ENCODE measurements at places on chromosomes 5 and 9.

DNA sequence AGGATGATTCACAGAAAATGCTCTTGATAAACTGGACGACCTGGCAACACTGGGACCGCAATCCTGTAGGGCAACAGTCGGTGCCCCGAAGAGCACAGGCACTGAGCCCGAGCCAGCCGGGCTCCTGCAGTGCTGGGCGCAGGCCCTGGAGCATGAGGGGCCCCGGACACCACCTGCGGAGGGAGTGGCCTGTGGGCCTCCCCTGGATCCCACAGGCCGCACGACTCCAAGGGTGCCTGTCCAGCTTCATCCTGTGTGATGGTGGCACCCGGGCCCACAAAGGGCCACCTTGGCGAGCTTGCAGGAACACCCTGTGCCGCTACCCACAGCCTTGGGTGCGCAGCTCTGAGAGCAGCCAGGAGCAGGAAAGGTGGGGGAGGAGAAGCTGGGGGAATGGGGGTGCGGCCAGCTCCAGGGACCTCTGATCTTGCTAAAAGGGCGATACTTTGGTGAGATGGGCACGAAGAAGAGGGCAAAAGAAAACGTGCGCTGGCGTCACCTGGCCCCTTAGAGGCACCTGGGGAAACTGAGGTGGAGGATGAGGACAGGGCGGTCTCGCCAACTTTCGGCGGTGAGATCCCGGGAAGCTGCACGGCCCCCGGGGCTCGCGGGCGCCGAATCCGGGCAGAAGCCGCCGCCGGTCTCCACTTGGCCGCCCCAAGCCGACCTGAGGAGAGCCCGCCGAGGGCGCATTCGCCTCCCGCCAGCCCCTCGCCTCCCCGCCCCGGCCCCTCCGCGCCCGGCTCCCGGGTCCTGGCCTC, 722 bp downstream of the TBC1D9B start:
- no peak for DNase-seq

- no peak for DNase-seq
Measured at GRCh38 chr9:130209422-130209821, 37.2 kb downstream of the NCS1 start.

- DNase-seq = no peak
Measured at GRCh38 chr5:173233347-173234128, 1.5 kb downstream of the NKX2-5 start.

DNA sequence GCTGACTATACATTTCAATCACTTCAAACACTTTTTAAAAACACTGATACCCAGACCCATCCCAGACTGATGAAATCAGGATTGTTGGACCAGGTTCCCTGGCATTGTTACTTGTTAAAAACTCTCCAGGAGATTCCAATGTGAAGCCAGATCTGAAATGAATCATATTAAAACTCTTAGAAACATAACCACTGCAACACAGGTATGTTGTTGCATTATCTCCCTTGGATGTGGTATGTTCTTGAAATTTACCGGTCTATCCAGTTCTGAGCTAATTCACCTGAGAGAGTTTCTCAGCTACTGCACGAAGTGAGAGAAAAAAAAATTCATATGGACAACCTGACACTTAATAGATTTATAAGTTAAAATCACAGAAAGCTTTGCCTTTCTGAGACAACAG, 21.8 kb downstream of the MEF2C start:
- DNase-seq = no peak

DNA sequence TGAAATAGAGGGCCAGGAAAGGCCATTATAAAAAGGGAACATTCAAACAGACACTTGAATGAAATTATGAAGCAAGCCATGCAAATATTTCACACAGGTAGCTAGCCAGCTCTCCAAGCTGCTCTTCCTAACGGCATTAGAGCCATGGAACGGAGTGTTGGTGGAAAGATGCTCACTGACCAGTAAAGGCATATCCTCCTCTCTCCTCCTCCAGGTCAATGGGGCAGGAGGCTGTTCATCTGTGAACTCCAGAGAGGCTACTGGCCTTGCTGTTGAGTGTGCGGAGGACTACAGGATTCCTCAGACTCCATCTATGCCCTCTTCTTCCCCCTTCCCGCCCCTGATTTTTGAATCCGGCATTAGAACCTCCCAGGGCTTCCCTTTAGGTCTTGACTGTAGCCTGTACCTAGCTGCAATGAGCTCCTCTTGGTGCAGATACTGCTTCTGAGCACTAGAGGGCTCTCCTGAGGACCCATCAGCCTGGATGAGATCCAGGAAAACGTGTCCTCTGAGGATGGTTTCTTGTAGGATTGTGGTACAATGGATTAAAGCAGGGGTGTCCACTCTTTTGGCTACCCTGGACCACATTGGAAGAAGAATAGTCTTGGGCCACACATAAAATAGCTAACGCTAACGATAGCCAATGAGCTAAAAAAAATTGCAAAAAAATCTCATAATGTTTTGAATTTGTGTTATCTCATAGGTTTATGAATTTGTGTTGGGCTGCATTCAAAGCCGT, 162.2 kb downstream of the SREK1 start:
- no peak for DNase-seq

DNA sequence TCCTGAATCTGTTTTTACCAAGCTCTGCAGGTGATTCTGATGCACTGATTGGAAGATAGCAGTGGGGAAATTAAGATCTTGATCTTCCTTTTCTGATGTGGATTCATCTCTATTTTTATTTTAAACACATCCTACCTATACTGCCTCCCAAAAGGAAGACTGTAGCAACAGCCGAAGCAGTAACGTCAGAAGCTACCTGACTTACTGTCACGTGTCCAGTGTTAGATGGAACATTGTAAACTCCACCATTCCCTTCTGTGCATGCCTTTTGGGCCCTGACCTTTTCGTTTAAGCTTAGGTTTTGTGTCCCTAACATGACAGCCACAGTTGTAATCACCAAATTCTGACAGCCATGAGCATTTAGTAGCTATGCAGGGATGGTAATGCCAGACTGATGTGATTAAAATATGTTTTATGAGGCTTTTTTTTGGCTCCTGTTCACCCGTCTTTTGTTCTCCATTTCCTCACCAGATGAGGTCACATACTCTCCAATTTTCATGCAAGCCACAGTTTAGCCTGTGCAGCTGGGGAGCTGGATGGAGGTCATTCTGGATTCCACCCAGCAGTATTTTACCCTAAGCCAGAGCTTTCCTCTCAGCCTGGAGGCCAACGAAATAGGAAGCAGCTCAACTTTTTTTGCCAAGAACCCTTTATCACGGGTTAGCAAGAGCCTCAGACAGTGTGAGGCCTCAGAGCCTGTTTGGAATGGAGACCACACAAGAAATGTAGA, 15.6 kb upstream of the FOXD1 start:
- DNase-seq = no peak

- DNase-seq = no peak
Measured at GRCh38 chr9:135215571-135216161, 128.2 kb downstream of the OLFM1 start.

DNA sequence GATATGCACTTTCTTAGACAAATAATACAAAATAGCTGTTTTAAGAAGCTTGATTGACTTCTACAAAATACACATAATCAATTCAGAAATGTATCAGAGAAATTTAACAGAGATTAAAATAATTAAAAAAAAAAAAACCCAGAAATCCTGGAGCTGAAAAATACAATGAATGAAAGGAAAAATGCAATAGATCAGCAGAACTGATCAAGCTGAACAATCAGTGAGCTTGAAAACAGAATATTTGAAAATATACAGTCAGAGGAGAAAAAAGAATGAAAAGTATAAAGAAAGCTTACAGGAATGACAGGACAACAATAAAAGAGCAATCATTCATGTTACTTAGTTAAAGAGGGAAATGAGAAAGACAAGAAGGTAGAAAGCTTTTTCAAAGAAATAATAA, 41.7 kb upstream of the IL33 start:
- DNase-seq = no peak

DNA sequence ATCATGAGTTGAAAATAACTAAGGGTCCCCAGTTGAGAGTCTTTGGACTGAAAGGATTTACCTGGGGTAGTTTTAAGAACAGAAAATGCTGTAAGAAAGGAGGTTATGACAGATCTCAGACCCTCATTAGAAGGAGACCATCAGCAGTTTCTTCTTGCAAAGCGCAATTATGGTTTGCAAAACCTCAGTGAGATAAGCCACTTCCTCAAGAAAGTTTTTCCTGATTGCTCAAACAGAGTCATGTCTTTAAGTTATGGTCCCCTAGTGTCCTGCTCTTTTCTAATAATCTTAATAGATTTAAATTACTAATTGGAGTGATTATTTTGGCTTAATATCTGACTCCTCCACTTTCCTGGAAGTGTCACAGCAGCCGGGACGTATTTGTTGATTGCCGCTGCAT, 293.2 kb upstream of the KLF4 start:
- DNase-seq = no peak

GRCh38 chr5:12566441-12566840, 662.2 kb upstream of the CTNND2 start:
- DNase-seq = no peak

GRCh38 chr5:16884595-16884994, 51.5 kb downstream of the MYO10 start:
- no peak for DNase-seq

GRCh38 chr5:98309785-98310598, 463.5 kb upstream of the RGMB start:
- DNase-seq = no peak

- no peak for DNase-seq
Measured at GRCh38 chr9:84793251-84793650, 123.7 kb downstream of the NTRK2 start.

DNA sequence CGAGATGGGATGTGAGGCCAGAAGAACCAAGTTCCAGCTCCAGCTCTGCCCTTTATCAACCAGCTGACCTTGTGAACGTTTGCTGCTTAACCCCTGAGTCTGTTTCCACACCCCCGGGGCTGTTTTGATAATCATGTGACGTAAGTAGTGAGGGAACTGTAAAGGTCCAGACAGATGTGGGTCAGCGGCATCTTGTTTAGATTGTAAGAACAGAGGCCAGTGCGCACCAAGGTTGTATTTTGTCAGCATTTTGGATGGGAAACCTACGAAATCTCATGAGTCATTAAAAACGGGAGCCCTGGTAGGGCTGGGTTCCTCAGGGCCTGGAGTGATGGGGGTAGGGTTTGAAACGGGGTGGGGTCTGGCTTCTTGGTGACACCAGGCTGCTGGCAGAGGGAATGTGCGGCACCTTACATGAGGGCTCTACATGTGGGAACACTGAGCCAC, 13.8 kb upstream of the COL15A1 start:
- DNase-seq = no peak

DNA sequence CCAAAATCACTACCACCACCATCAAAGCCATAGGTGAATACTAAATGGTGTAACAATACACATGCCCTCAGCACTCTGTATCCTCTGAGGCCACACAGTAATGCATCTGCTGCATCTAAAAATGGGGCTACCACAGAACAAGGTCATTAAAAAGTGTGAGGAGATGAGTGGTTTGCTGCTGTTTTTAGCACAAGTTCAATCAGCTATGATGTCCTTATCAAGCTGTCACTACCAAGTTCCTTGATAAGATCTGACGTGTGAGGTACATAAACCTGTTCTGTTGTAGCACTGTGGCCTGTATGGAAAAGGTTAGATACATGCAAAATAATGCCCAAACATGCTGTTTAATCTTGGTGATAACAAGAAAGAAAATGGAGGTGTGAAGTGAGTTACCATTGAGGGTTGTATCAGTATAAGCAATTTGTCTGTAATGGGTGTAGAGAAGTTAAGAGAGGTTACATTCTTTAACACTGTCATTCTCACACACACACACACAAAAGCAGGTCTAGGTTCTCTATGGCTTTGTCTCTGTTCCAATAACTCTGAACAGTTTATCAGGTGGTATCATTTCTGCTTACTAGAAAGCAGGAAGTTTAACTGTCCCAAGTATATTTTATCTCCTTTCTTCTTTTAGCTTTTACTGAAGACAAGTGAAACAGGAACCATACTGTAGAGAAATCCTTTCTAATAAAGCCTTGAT, 252.9 kb downstream of the CWC27 start:
- no peak for DNase-seq

GRCh38 chr5:16406023-16406422, 59.6 kb downstream of the ZNF622 start:
- no peak for DNase-seq

GRCh38 chr5:148844433-148845280, 18.2 kb downstream of the ADRB2 start:
- DNase-seq = no peak

DNA sequence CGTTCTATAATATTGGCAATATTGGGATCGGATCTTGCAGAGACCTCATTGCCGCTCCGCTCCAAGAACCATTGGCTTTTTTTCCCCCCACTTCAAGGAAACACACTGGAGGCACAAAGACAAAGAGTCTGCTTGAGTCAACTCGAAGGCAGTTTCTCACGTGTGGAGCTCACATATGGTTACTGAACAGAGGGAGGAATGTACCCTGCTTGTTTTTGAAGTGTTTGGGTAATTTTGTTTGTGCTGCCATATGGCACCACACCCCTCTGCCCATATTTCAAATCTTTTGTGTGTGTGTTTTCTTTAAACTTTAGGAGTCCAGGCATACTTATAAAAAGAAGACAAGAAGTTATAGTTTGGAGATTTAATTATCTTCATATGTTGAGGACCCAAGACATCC, 595.9 kb downstream of the DTWD2 start:
- no peak for DNase-seq

GRCh38 chr5:54323495-54323894, 13.1 kb upstream of the ARL15 start:
- DNase-seq = no peak

- no peak for DNase-seq
Measured at GRCh38 chr9:130368631-130369103, 76.1 kb upstream of the ASS1 start.

- DNase-seq = no peak
Measured at GRCh38 chr5:115842089-115842935, 577 bp downstream of the AP3S1 start.

GRCh38 chr5:124453221-124454051, 293.0 kb downstream of the ZNF608 start:
- no peak for DNase-seq

- DNase-seq = no peak
Measured at GRCh38 chr5:168316139-168316578, 24.7 kb downstream of the WWC1 start.

DNA sequence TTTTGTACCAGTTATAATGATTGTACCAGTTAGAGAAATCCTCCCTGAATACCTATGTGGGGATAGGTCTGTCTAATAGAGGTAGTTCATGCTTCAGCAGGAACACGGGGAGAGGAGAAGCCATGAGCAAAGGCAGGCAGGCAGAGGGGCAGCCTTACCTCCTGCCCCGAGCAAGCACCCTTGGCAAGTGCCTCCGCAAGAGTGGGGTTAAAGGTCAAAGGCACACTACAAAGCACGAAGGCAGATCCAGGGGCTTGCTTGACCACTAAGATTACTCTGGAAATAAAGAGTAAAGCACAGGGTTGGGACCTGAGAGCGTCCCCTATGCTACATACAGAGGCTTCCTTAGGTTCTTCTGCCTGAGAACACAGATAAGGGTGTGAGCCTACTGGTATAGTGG, 100.9 kb downstream of the SEMA6A start:
- no peak for DNase-seq

- no peak for DNase-seq
Measured at GRCh38 chr5:179732918-179733771, 523 bp downstream of the MAML1 start.

DNA sequence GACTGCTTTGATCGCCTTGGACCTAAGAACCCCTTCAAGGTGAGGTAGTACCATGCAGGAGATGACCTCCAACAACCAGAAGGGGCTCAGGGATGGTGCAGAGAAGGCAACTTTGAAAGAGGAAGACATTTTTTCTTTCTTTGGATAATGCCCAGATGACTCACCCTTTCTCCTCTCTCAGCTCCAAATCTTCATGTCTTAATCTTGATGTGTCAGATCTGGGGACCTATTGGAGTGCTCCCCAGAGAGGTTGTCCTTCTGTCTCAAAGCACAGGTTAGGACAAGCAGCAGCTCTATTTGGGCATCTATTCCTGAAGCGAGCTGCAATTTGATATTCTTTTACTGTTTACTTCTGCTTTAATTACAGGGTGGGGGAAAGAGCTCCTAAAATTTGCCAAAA, 229.9 kb upstream of the MAP3K1 start:
- DNase-seq = no peak
